ENCODE measurements at places on chromosomes 3 and 15.

GRCh38 chr3:120093119-120093910, 932 bp downstream of the GSK3B start:
- no peak overlapping the region for H3K27ac ChIP-seq
- no peaks in the 10 kb centered on the region for H3K27me3 ChIP-seq
- peaks cover 26% of the 10 kb centered on the region for H3K4me1 ChIP-seq
- peak; percentile 4 for DNase-seq

- H3K27me3 ChIP-seq = peaks cover 33% of the 10 kb centered on the region
- H3K4me3 ChIP-seq = no peak overlapping the region
- no peaks in the 10 kb centered on the region for H3K4me1 ChIP-seq
- no peaks in the 10 kb centered on the region for H3K36me3 ChIP-seq
- DNase-seq = no peak
- no peak overlapping the region for H3K27ac ChIP-seq
These were observed 23.6 kb upstream of the LRRC34 start for GRCh38 chr3:169836078-169836941.

DNA sequence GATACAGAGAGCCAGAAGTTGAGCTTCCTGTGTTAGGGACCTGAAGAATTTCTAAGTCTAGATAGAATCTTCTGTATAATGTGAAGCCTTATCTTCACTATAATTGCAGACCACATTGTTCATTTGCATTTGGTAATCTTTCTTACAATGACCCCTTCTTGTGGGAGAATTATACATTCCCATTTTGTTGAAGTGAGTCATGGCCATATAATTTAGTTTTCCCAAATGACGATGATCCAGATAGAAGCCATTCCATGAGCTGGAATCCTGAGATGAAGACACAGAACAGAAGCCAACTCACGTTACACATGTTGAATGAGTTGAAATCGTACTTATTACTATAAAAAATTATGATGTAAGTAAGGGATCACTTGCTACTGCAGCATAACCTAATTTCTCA, 187.8 kb downstream of the TUSC7 start:
- no peak for DNase-seq
- no peaks in the 10 kb centered on the region for H3K4me1 ChIP-seq
- H3K4me3 ChIP-seq = no peak overlapping the region
- no peaks in the 10 kb centered on the region for H3K27me3 ChIP-seq
- no peaks in the 10 kb centered on the region for H3K36me3 ChIP-seq
- H3K27ac ChIP-seq = no peak overlapping the region

GRCh38 chr3:474828-475227, 278.3 kb downstream of the CHL1 start:
- H3K27ac ChIP-seq = no peak overlapping the region
- no peaks in the 10 kb centered on the region for H3K36me3 ChIP-seq
- H3K4me3 ChIP-seq = no peak overlapping the region

DNA sequence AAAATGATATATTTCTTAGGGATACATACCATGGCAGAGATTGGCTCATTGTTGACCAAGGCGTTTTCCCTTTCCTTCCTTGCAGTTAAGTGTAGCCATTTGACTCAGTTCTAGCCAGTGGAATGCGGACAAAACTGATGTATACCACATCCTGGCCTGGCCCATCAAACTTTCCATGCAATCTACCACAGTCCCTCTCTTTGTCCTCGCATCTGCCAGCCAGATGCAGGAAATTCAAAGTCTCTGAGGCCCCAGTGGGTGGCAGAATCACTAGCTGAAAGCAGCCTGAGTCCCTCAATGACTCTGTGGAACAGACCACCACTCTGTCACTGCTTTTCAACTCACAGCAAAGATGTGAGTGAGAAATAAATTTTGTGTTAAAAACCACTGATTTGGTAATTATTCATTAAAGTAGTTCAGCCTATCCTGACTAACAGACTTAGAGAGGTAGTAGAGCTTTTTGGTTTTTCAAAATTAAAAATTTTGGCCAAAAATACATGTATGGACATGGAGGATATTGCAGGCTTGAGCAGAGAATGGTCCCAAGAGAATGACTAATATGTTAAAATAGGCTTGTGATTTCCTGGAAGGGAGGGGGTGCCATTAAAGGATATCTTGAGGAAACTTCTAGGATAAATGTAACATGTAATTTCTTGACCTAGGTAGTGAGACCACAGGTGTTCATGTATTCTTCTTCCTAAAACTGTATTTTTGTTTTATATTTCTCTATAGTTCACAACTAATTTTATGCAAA, 10.9 kb downstream of the LRRFIP2 start:
- peak overlapping the region; percentile 31 for H3K4me3 ChIP-seq
- DNase-seq = no peak
- peak overlapping the region; percentile 90 for H3K27ac ChIP-seq
- peaks cover 11% of the 10 kb centered on the region for H3K36me3 ChIP-seq

- H3K27ac ChIP-seq = no peak overlapping the region
- H3K4me1 ChIP-seq = peaks cover 3% of the 10 kb centered on the region
- no peak for DNase-seq
- no peak overlapping the region for H3K4me3 ChIP-seq
These were observed 90.6 kb upstream of the AKAP13 start for GRCh38 chr15:85289677-85290365.

DNA sequence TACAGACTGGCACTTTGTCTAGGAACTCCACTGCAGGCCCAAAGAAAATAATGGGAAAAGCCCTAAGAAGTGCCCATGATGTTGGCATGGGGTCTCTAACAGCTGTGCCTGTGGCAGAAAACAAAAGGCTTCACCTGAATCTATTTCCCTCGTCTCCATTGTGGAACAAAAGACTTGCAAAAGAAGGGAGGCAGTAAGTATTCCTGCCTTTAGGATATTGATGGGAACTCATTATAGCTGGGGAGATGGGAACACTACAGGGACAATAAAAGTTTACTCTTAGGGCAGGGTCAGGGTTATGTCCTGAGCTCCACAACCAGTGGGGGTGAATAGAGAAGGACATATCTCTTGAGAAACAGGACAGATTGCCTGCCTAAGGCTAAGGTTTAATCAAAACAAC, 930.6 kb upstream of the EPHA6 start:
- H3K4me1 ChIP-seq = no peaks in the 10 kb centered on the region
- H3K36me3 ChIP-seq = no peaks in the 10 kb centered on the region
- no peak overlapping the region for H3K27ac ChIP-seq
- H3K4me3 ChIP-seq = no peak overlapping the region
- no peak for DNase-seq

DNA sequence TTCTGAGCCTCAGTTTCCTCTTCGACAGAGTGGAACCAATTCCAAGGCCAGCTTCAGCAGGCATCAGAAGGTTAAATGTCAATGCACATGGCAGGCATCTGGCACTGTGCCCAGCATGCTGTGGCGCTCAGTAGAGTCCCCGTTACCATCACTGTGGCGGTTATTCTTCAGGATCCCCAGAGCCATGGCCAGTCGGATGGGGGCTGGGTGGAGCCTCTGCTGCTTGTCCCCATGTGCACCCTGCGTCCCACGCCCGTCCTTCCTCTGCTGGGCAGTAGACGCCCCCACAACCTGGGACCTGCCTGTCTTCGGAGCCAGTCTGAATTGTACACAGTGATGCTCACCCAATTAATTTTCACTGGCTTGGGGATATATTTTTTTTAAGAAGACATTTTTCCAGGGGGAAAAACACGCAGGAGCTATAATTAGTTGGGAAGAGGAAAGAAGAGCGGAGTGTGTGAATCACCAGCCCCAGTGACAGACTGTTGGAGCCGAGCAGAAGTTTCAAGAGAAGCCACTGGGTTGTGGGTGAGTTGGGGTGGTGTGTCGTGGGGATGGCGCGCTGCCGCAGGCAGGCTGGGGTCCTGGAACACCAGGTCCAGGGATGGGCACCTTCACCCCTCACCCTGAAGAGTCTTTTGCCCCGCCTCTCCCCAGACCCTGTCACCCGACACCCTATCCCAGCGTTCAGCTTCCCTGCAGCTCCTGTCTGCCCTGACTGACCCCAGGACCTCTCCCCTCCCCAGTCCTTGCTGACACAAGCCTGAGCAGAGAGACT, 26.8 kb upstream of the RPL29 start:
- H3K4me3 ChIP-seq = no peak overlapping the region
- H3K36me3 ChIP-seq = no peaks in the 10 kb centered on the region
- H3K27me3 ChIP-seq = no peaks in the 10 kb centered on the region
- DNase-seq = no peak

- peaks cover 4% of the 10 kb centered on the region for H3K36me3 ChIP-seq
- no peak overlapping the region for H3K27ac ChIP-seq
- H3K4me3 ChIP-seq = no peak overlapping the region
- no peaks in the 10 kb centered on the region for H3K27me3 ChIP-seq
- H3K4me1 ChIP-seq = no peaks in the 10 kb centered on the region
These were observed 545.0 kb downstream of the ZPLD1 start for GRCh38 chr3:102979682-102980354.

DNA sequence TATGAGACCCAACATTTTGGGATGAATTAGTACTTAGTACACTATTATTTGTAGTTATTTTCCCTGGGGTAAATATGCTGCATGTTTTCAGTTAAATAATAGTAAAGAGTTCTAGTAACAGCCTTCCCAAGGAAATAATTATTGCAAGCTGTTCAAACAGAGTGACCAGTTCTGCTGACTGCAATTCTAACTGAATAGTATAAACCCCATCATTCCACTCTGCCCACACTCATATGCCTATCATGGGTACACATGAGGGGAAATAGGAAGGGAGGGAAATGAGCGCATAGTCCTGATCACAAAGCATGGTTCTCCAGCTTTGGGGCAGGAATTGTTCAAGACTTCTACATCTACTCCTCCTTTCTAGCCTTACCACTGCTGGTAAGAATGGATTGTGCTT, 18.7 kb downstream of the UQCC5 start:
- no peaks in the 10 kb centered on the region for H3K27me3 ChIP-seq
- H3K27ac ChIP-seq = peak overlapping the region; percentile 49
- DNase-seq = no peak
- H3K36me3 ChIP-seq = peaks cover 45% of the 10 kb centered on the region
- no peak overlapping the region for H3K4me3 ChIP-seq
- H3K4me1 ChIP-seq = peaks cover 1% of the 10 kb centered on the region

DNA sequence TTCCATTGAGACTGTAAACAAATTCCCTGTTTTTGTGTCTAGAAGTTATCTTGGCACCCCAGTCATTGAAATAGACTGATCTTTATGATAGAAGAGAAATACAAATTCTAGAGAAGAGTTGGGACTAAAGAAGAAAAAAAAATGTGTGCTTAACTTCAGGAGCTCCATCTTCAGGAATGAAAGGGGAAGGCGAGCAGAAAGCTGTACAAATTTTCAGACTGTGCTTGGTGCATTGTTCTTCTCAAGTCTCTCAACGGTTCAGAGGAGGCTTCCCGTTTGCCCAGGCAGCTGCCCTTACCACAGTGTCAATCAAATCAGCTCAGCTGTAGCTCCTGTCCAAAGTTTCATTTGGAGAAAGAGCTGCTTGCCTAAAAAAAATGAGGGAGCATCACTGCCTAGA, 41.7 kb downstream of the OXSM start:
- H3K4me1 ChIP-seq = peaks cover 1% of the 10 kb centered on the region
- DNase-seq = no peak
- peaks cover 11% of the 10 kb centered on the region for H3K27me3 ChIP-seq

DNA sequence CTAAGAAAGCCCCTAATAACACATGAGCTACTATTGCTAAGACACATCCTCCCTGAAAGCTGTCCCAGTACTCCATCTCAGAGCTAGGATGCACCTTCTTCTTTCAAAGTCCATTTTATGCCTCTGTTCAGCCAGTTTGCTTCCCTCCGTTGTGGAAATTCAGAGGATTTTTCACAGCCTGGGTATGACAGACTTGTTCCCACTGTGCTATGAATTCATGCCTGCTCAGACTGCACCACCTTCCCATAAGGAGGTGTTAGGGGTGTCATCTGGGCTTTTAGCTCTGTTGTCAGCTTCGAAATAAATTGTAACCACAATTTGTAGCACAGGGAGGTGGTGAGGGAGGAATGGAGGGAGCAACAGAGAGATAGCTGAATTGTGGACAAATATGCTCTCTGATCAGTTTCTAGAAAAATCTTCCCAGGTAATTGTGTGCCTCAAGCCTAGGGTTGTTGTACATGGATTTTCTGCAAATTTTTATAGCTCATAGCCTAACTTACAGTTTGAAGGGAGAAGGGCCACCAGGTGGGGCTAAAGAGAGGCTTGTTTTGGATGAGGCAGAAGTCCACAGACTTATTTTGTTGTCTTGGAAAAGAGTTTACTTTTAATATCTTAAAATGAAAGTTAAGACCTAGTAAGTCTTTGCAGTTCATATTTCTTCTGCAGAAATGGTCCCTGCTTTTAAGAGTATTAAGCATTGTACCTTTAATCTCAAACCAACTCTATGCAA, 462.0 kb downstream of the PDCD6IP start:
- H3K36me3 ChIP-seq = peaks cover 3% of the 10 kb centered on the region
- no peak for DNase-seq
- peaks cover 17% of the 10 kb centered on the region for H3K27me3 ChIP-seq
- no peaks in the 10 kb centered on the region for H3K4me1 ChIP-seq
- H3K4me3 ChIP-seq = no peak overlapping the region
- no peak overlapping the region for H3K27ac ChIP-seq

GRCh38 chr3:175192536-175192935, 333.4 kb downstream of the NAALADL2 start:
- H3K4me1 ChIP-seq = no peaks in the 10 kb centered on the region
- no peaks in the 10 kb centered on the region for H3K27me3 ChIP-seq
- DNase-seq = no peak
- H3K36me3 ChIP-seq = no peaks in the 10 kb centered on the region

DNA sequence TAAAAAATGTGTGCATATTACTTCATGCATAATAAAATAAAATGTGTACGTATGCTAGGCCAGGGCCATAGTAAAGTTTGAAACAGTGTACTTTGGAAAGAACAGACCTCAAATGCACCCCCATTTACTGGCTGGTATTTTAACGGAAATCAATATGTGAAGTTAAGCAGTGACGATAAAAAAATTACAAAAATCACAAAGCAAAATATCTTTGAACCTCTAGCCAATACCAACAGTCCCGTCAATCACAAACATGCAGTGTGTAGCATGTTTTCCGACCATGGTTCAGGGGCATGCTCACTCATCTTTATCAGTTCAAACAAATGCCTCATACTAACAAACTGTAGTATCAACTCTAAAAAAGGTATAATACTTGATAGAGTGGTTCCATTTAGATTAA, 121.1 kb downstream of the TJP1 start:
- H3K4me3 ChIP-seq = no peak overlapping the region
- DNase-seq = no peak
- H3K4me1 ChIP-seq = no peaks in the 10 kb centered on the region
- no peaks in the 10 kb centered on the region for H3K27me3 ChIP-seq

DNA sequence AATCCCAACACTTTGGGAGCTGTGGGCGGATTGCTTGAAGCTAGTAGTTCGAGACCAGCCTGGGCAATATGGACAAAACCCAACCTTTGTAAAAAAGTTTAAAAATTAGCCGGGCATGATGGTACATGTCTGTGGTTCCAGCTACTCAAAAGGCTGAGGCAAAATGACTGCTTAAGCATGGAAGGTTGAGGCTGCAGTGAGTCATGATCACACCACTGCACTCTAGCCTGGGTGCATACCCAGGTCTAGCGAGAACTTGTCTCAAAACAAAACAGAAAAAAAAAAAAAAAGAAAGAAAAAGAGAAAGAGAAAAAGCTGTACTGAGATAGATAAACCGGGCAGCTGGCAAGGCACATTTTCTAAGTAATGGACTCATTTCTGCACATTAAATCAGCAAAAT, 10.6 kb downstream of the ARPP19 start:
- DNase-seq = peak; percentile 33
- peak overlapping the region; percentile 71 for H3K4me3 ChIP-seq
- H3K27me3 ChIP-seq = no peaks in the 10 kb centered on the region
- peaks cover 31% of the 10 kb centered on the region for H3K4me1 ChIP-seq
- peak overlapping the region; percentile 66 for H3K27ac ChIP-seq
